Activated CD8-positive, alpha-beta T cell treated with anti-CD3 and anti-CD28 coated beads, Interleukin-2, amount 10 ng/mL, durations not matched to agents 7 days and 5 days (primary cell): ENCODE measurements at places on chromosomes 16 and 17. TPM values are rescaled to one million over a fixed set of nuclear protein-coding genes. Genes with fewer than 3 reads are reported as not detected.

- no peaks in the 10 kb centered on the region for H3K27me3 ChIP-seq
- peak within 1 kb of the TSS; percentile 28 for H3K4me3 ChIP-seq
- H3K36me3 ChIP-seq: peaks cover 16% of the 10 kb centered on the region
- H3K4me1 ChIP-seq: peaks cover 32% of the 10 kb centered on the region
- peak; percentile 50 for DNase-seq
- no peak within 1 kb of the TSS for H3K27ac ChIP-seq
Measured at GRCh38 chr16:2147981-2148671, at the start of gene RAB26. Gene RAB26 (plus strand): TSS chr16:2148625. CDS start chr16:2148784, 159 bp downstream.

GRCh38 chr16:24713379-24713778, 16.1 kb upstream of the TNRC6A start:
- no peak overlapping the region for H3K4me3 ChIP-seq
- H3K4me1 ChIP-seq: no peaks in the 10 kb centered on the region
- no peak overlapping the region for H3K27ac ChIP-seq
- DNase-seq: no peak
- no peaks in the 10 kb centered on the region for H3K36me3 ChIP-seq
- H3K27me3 ChIP-seq: peaks cover 3% of the 10 kb centered on the region

- H3K4me3 ChIP-seq: peak overlapping the region; percentile 97
- peaks cover 46% of the 10 kb centered on the region for H3K36me3 ChIP-seq
Measured at GRCh38 chr16:25256695-25257469, 763 bp downstream of the ZKSCAN2 start.

GRCh38 chr17:34379868-34380267, 16.8 kb upstream of the CCL1 start:
- H3K36me3 ChIP-seq: no peaks in the 10 kb centered on the region
- H3K4me3 ChIP-seq: no peak overlapping the region
- H3K4me1 ChIP-seq: peaks cover 43% of the 10 kb centered on the region
- no peak overlapping the region for H3K27ac ChIP-seq

- no peaks in the 10 kb centered on the region for H3K27me3 ChIP-seq
- no peaks in the 10 kb centered on the region for H3K36me3 ChIP-seq
- H3K27ac ChIP-seq: no peak overlapping the region
- no peaks in the 10 kb centered on the region for H3K4me1 ChIP-seq
- no peak overlapping the region for H3K4me3 ChIP-seq
- no peak for DNase-seq
Measured at GRCh38 chr17:6388416-6388815, 46.5 kb downstream of the AIPL1 start.

DNA sequence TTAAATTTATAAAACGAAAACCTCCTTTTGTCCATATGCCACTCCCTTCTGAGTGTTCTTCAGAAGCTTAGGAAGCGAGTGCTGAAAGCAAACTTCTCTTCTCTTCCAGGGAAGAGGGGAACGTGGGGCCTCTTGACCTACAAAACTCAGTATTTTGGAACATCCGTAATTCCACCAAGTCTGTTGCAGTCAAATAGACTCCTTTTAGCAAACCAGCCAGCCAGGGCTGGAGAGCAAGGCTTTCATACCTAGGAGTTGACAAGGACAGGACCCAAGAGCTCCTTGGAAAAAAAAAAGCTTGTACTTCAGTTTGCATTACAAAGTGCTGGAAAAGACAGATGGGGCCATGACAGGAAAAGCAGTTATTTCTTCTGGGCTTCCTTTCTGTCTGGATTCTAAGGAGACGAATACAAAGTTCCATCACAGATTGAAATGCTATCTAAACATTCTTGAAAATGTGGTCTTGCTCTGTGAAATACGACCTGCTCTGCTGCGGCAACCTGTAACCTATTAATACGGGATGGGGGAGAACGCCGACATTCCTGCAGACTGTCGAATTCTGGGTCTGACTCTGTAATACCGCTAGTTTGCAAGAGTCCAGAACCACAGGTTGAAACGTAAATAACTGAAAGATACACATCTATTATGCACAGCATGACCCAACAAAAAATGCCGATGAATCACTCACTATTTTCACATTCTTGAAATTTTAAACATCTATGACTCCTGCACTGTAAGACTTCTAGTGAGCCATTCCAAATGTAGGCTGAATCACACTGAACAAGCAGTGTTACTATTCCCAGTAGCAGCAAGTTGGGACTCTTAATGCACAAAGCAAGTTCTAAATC, 20.6 kb downstream of the VPS53 start:
- no peak overlapping the region for H3K27ac ChIP-seq
- H3K27me3 ChIP-seq: no peaks in the 10 kb centered on the region
- H3K4me1 ChIP-seq: no peaks in the 10 kb centered on the region
- H3K36me3 ChIP-seq: peaks cover 30% of the 10 kb centered on the region

DNA sequence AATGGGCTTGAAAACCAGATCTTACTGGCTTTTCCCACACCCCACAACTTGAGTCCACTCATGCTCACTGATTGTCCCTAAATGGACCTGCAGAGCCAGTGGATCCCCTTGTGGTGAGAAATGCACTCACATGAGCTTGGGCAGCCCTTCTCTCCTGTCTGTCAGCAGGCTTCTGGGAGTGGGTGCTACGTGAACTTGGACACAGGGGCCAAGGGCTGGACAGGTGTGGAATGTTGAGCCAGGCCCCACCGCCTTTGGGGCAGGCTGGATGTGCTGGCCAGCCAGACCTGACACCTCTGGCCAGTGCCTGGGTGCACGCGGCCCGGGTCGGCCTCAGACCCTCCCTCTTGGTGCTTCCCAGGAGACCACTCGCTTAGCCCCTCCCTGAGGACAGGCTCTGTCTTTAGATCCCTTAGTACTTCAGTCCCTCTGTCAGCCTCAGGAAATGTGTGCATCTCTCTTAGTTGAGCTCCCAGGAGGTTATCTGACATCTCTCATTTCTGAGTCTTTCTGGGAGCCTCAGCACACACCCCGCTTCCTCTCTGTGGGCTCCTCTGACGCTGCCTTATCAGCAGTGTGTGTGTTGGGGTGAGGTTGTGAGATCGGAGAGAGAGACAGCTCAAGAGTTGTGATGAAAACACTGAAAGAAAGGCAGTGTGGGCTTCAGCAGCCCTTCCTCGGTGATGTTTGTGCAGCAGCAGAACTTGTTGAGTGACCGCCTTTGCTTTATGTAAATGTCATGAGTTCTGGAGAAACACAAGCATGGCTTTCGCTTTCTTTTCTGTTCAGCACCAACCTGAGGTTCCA, 117.0 kb downstream of the RAB11FIP4 start:
- peak; percentile 89 for DNase-seq
- peaks cover 11% of the 10 kb centered on the region for H3K36me3 ChIP-seq
- peaks cover 55% of the 10 kb centered on the region for H3K4me1 ChIP-seq
- H3K27ac ChIP-seq: peak overlapping the region; percentile 99
- H3K4me3 ChIP-seq: peak overlapping the region; percentile 80
- no peaks in the 10 kb centered on the region for H3K27me3 ChIP-seq

DNA sequence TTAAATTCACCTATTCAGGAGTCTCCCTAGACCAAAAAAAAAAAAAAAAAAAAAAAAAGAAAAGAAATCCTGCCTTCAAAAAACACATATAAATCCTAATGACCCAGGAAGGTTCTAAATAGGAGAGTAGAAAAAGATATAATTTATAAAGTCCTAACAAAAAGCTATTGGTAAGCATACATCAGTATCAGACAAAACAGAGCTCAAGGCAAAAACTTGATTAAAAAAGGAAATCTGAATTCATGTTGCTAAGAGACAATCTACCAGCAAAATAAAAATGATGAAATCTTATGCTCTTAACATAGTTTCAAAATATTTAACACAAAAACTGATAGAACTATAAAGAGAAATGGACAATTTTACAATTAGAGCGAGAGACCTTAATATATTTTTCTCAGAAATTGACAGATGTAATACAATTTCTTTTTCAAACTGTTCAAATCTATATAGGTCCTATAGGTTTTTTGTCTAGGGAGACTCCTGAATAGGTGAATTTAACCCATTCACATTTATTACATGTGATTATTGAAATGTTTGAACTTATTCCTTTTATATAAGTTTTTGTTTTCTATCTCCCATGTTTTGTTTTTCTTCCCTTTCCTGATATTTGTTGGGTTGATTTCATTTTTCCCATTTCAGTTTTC, 57.0 kb downstream of the NT5M start:
- peaks cover 21% of the 10 kb centered on the region for H3K27me3 ChIP-seq
- peaks cover 5% of the 10 kb centered on the region for H3K4me1 ChIP-seq
- no peaks in the 10 kb centered on the region for H3K36me3 ChIP-seq
- DNase-seq: no peak
- no peak overlapping the region for H3K4me3 ChIP-seq

DNA sequence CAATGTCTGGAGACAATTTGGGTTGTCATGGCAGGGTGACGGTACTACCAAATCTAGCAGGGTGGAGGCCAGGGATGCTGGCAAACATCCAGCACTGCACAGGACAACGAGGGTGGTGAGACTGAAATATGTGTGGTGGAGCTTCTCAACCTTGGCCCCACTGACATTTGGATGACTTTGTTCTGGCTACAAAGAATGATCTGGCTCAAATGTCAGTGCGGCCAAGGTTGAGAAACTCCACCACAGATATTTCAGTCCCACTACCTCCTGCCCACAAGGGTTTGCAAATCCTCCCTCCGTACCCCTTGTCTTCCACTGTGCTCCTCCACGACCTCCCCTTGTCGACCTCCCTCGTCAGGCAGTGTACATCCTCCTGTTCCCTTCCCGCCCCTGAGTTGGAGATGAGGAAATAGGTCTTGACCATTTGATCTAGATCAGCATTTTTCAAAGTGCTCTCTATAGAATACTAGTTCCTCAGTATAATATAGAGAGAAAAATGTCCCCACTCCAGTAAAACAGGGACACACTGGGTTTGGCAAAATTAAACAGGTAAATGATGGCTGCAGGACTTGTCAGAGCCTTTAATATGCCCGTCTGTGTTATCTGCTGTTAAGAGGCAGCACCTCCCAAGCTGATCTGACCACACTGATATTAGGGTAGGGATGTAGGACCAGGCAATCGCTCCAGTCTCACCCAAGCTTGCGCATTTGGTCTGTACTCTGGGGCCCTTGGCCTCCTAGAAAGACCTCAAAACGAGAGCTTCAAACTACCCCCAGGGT, 6.8 kb downstream of the OSGIN1 start:
- no peak overlapping the region for H3K27ac ChIP-seq
- DNase-seq: no peak
- H3K27me3 ChIP-seq: no peaks in the 10 kb centered on the region
- H3K4me1 ChIP-seq: peaks cover 2% of the 10 kb centered on the region
- H3K4me3 ChIP-seq: no peak overlapping the region

GRCh38 chr16:31395647-31396046, 2.5 kb downstream of the ITGAD start:
- H3K4me3 ChIP-seq: no peak overlapping the region
- peaks cover 50% of the 10 kb centered on the region for H3K4me1 ChIP-seq
- peaks cover 25% of the 10 kb centered on the region for H3K36me3 ChIP-seq
- DNase-seq: no peak
- peak overlapping the region; percentile 57 for H3K27ac ChIP-seq

DNA sequence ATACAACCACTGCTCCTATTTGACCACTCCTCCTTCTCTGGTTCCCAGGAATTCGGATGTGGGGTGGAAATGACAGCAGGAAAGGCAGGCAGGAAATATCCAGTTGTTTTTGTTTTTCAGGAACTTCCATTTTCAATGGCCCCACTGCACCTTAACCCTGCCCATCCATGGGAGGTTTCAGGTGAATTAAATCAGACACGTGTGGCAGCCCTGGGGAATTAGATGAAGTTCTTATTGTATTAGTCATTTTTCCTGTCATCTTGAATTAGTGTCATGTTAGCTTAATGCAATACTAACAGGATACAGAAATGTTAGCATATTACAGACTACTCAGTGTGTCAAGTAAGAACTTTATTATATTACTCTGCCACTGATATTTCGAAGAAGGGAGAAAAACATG, 146.4 kb downstream of the CHD9NB start:
- H3K36me3 ChIP-seq: no peaks in the 10 kb centered on the region
- no peaks in the 10 kb centered on the region for H3K4me1 ChIP-seq
- no peak overlapping the region for H3K27ac ChIP-seq
- no peak overlapping the region for H3K4me3 ChIP-seq
- no peak for DNase-seq

DNA sequence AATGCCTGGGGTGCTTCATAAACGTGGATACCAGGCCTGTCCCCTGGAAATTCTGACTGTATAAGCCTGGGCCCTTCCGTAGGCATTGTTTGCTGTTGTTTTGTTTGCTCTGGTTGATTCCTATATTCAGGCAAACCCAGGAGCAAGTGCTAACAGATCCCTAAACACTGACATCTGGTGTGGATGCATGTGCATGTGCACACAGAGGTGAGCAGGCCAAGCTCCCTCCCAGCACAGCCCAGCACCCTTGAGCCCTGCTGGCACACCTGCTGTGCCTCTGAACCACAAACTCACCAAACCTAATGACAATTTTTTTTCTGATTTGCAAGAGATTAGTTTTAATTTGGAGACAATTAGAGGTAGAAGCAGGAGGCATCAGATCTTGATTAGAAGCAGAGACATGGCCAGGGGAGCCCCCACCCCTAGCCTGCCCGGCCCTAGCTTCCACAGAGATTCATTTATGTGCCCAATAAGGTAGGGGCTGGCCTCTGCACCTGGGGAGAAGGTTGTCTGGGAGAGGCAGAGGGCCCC, 40.4 kb downstream of the TMEM132E start:
- H3K27ac ChIP-seq: no peak overlapping the region
- no peaks in the 10 kb centered on the region for H3K36me3 ChIP-seq
- peaks cover 34% of the 10 kb centered on the region for H3K27me3 ChIP-seq
- H3K4me3 ChIP-seq: no peak overlapping the region

GRCh38 chr17:78176548-78177025, 8.2 kb downstream of the SYNGR2 start:
- H3K4me3 ChIP-seq: no peak overlapping the region
- H3K27me3 ChIP-seq: no peaks in the 10 kb centered on the region
- H3K4me1 ChIP-seq: peaks cover 65% of the 10 kb centered on the region
- no peak overlapping the region for H3K27ac ChIP-seq

DNA sequence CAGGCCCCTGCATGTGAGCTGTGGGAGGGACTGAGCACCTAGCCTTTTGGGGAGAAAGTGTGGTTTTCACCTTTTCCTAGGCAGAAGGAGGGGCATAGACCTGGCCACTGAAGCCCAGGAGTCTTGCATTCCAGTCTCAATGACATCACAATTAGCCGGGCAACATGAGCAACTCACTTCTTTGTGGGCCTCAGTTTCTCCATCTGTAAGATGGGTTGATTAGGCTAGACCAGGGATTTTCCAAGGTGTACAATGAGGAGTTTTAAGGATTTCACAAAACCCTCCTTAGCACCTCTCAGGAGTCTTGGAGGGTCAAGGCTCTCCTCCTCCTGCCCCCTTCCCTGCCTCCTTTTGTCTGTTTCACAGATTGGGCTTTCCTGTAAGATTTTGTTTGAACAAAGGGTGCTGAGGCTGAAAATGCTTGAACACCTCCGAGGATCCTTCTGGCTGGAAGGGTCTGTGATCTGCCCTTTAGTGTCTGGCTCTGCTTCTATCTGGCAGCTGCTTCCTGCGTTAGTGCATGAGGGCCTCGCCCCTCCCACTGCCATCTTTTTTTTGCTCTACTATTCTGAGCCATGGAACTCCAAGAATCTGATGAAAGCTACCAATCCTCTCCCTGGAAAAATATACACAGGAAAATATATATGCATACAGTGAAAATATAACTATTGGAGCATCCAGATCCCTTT, 52.4 kb upstream of the ETV4 start:
- H3K36me3 ChIP-seq: no peaks in the 10 kb centered on the region
- H3K27me3 ChIP-seq: no peaks in the 10 kb centered on the region
- no peaks in the 10 kb centered on the region for H3K4me1 ChIP-seq
- DNase-seq: no peak

- H3K27me3 ChIP-seq: no peaks in the 10 kb centered on the region
- DNase-seq: no peak
- H3K27ac ChIP-seq: no peak overlapping the region
- H3K4me3 ChIP-seq: no peak overlapping the region
Measured at GRCh38 chr17:76398523-76399174, 14.2 kb downstream of the SPHK1 start.

The RILP gene
- total RNA-seq: 6.5 TPM

The CLEC18A gene
- total RNA-seq: 0.63 TPM

The C17orf100 gene
- 0.92 TPM for total RNA-seq

The BTBD17 gene
- not detected for total RNA-seq
